ENCODE measurements at places on chromosomes 3 and 15.

DNA sequence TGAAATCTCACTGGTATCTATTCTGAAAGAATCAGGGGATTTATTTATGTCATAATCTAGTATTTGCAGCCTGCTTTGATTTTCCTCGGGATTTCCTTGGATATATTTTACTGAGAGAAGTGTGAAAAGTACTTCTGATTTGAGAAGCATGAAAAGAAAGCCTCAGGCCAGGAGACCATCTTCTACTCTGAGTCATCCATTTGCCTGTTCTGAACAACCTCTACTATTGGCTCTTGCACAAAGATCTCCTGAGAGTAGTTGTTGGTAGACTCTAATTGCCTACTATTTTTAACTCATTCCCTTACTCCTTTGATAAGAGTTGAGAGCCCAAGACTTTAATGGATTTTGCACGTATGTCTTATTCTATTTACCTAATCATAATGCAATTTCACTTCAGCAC is 318.9 kb downstream of the BCHE start:
- no peak for DNase-seq

GRCh38 chr3:145448436-145448835 is 712.5 kb downstream of the PLOD2 start:
- no peak for DNase-seq

DNA sequence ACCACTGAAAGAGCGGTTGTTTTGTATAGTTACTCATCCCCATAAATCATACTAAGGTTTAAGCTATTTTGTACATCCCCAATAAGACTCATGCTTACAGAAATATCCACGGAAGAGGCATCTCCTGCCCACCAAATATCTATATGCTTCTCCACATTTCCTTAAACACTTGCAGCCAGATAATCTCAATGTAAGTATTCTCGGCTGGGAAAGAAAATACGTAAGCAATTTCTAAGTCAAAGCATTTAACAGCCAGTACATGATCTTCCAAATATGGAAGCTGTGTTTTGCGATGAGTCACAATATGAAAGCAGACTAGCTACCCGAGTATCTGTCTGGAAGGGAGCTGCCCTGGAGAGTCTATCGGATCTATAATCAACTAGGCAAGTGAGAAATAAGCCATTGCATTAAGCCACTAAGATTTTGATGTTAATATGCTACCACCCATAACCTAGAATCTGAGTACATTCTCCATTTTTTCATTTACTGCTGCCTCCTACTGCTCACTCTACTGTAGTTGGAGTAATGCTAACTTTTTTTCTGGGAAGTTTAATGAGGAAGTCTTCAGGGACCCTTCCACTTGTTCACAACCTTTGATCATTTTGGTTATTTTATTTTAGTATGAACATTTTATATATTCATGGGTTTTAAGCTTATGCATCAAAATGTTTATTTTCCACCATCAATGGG is 26.9 kb upstream of the ZMAT3 start:
- no peak for DNase-seq

GRCh38 chr3:105944276-105944675 is 75.5 kb upstream of the CBLB start:
- DNase-seq = no peak
